Fibroblast of the aortic adventitia (primary cell): ENCODE measurements at places on chromosomes 12 and 14. TPM values are rescaled to one million over a fixed set of nuclear protein-coding genes. Genes with fewer than 3 reads are reported as not detected.

Gene KRT83
- total RNA-seq: not detected in 2 replicates

Gene TAS2R43
- 1.3 and 2.3 TPM in 2 replicates for total RNA-seq

Gene DEGS2
- total RNA-seq: 0.16 TPM in 1 of 2 replicates, not detected in the other

Gene GLS2
- total RNA-seq: 0.36 TPM in 1 of 2 replicates, not detected in the other

Gene CCDC177
- not detected in 2 replicates for total RNA-seq

Gene FOXM1
- total RNA-seq: 1.4 and 19.3 TPM in 2 replicates

Gene ESRRB
- total RNA-seq: not detected in 2 replicates

Gene SLCO1B1
- total RNA-seq: not detected in 2 replicates

Gene ANKRD33
- total RNA-seq: 0.09 TPM in 1 of 2 replicates, not detected in the other
